CD14-positive monocyte (primary cell): ENCODE measurements at places on chromosomes 1 and 21.

DNA sequence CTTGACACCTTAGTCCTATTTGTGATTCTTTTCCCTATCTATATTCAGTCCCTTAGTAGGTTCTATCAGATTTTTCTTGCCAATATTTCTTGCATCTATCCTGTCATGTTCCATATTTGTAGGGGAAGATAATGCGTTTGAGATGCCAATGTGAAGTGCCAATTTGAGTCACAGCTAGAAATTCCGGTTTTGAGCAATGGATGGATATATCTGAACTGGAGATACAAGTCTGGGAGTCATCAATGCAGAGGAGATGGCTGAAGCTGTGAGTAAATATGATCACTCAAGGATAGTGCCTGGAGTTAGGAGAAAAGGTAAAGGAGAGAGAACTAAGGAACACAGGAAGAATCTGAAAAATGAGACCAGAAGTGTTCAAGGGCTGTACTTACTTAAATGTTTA, 93.8 kb downstream of the COQ8A start:
- no peak for DNase-seq

GRCh38 chr1:87386217-87386790, 57.6 kb downstream of the LMO4 start:
- no peak for DNase-seq

- DNase-seq = no peak
These were observed 113.6 kb upstream of the KIF26B start for GRCh38 chr1:245041058-245041698.

GRCh38 chr1:72918940-72919339, 636.6 kb upstream of the NEGR1 start:
- DNase-seq = no peak

DNA sequence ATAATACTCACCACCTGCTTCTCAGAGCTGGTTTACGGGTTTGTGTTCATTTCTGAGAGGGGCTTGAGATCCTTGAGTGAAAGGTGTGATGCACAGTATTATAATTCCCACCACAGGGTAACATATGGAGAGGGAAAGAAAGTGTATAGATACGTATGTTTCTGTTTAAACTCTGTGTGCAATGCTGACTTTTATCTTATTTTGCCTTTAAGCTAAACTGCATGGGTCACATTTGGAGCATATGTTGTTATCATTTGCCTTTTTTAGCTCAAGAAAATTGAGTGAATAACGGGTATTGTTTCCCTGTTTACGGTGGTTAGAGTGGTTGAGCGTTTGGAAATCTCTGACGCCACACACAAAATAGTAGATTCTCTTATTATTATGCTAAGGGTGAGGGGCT, 191.1 kb upstream of the NFIA start:
- no peak for DNase-seq

- DNase-seq = peak; percentile 97
These were observed at the start of gene TDRKH for GRCh38 chr1:151790071-151790939. TSS of gene TDRKH (minus strand) at chr1:151790500. CDS start at chr1:151783022, 7,478 bp downstream.

- DNase-seq = no peak
These were observed 285.4 kb upstream of the USP25 start for GRCh38 chr21:15444118-15444960.

GRCh38 chr1:177596485-177596884, 373.4 kb downstream of the SEC16B start:
- DNase-seq = no peak

- DNase-seq = no peak
These were observed 307.3 kb downstream of the BRINP3 start for GRCh38 chr1:190170321-190170720.

DNA sequence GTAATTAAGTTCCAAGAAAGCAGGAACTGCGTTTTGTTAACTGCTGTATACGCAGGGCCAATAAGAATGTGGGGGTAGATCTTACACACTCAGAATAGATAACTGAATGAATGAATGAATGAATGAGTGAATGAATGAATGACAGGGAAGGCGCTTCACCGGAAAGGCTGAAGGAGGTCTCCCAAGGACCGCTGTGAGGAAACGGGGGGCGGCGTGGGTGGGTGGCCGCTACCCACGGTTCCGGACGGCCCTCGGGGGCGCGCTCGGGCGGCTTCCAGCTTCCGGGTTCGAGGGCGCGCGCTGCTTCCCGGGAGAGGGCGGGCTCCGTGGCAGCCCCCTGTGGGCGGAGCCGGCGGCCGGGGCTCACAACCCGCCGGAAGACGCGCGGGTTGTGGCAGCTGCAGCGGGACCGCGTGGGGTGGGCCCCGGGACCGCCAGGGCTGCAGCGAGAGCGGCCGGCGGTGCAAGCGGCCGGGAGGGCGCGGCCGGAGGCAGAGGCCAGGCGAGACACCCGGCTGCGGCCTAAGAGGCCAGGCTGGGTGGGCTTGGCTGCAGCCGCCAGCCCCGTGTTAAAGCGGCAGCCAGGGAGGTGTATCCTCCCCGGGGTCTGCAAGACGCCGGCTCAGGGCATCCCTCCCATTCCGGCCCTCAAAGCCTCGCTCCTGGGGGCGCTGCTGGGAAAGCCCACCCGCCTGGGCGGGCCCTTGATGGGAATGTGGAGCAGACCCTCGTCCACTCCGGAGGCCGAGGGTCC, at the start of gene ZFP69:
ZFP69 (plus strand) TSS at position 367 of the 754 bp plus-strand sequence. CDS start 2,072 bp downstream, outside the sequence.
- peak; percentile 39 for DNase-seq

DNA sequence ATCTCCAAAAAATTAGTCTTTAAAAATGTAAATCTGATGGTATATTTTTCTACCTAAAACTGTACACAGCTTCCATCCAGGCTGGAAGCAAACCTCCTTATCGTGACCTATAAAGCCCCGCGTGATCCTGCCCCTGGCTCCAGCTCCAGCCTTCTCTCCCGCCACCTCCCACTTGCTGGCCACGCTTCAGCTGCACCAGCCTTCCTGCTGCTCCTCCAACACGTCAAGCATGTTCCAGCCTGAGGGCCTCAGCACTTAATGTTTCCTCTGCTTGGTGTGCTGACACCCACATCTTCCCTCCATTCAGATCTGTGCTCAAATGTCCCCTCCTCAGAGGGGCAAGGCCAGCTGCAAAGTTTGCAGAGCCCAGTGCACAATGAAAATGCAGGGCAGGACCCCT, 123.5 kb upstream of the MAGI3 start:
- no peak for DNase-seq

DNA sequence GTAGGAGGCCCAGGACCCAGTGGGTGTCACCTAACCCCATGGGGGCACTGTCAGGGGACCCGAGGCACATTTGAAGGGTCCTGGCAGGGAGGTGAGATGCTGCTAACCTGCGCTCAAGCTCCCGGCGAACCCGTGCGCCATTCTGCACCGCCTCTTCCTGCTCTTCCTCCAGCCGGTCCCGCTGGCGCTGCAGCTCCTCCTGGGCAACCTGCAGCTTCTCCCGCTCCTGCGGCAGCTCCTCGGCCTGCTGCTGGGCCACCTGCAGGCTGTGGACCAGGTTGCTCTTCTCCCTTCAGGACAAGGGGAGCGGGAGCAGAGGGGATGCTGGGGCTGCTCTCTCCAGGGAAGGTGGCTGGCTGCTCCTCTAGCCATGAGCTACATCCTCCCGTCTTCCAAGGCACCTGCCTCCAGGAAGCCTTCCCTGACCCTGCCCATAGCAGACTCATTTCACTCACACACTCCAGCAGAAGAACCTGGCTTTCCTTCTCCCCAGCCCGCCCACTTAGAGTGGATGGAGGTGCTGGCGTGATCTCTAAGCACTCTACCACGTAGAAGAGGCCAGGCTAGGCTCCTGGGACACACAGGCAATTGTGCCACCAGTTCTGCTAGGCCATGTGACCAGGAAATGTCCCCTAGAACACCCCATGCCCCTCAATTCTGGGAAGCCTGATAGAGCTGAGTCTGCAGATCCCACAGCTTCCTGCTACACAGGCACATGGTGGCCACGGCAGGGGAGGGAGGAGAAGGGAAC, 15.2 kb upstream of the NBPF1 start:
- no peak for DNase-seq

- DNase-seq = no peak
These were observed 7.1 kb downstream of the RIIAD1 start for GRCh38 chr1:151728151-151729054.

DNA sequence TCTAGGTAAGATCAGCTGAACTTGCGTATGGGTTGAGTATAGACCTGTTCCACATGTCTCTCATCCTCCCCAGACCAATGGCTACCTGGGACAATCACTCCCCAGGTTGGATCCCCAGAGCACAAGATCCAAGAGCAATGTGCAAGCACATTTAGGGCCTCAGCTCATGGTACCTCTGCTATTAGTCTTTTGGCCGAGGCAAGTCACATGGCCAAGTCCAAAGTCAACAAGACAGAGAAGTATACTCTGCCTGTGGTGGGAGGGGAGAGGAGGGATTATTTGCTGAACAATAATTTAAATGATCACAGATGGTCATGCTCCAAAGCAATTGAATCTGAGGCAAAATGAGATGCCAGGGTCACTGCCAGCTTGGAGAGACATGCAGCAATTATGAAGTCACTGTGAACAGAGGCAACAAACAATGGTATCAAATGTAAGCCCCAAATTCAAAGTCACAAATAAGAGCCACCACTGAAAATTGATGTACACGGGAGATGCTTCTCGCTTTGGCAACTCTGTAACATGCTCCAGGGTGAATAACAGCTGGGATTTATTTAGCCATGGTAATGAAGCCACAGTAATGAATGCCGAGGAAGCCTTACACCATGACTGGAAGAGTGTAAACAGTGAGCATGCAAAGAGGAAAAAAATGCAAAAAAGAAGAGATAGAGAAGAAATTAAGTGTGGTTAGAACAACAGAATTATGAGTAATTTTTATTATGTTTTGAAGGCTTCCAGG, 149.1 kb downstream of the ZNF281 start:
- no peak for DNase-seq

DNA sequence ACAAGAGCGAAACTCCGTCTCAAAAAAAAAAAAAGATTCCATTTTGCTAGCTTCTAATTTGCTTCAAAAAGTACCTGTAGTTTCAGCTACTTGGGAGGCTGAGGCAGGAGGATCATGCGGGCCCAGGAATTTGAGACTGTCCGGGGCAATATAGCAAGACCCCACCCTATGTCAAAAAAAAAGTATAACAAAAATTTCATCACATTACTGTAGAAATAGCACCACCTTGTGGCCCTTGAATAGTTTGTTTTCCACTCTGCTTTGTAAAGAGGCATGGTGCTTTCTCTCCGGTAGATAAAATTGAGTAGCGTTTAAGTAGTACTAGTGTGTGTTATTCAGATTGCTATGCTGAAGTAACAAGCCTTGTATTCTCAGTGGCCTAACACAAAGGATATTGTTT, 18.2 kb upstream of the MSTO1 start:
- DNase-seq = peak; percentile 46

DNA sequence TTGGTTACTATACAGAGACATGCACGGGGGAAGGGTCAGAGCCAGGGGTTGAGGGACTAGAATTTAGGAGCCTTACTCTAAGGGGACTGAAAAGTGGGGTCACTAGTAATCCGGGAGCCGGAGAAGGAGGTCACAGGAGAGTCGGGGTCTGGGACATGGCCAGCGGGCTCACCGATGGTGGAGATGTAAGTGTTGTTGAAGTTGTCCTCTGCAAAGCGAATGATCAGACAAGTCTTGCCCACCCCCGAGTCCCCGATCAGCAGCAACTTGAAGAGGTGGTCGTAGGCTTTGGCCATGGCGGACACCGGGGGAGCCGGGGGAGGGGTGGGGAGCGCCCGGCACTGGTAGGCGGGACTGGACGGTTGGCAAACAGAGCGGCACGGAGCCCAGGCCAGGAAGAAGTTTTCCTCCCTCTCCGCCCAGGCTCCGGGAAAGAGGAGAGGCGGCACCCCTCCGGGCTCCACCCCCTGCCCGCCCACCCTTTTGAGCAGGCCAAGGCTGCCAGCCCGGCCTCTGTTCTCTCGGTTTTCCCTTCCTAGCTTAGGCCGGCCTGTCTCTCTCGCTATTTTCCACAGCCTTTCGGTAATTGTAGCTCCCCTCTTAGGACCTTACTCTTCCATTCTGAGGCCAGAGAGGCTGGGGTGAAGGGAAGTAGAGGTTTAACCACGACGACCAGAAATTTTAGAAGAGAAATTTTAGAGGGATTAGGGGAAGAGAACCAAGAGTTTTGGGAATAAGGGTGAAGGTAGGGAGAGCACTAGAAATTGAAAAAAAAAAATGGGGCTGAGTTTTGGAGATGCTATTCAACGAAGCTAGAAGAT, at the start of gene RAB13:
RAB13 (minus strand) TSS at position 399 of the 821 bp plus-strand sequence; CDS start at position 296, 103 bp downstream.
- DNase-seq = no peak

- DNase-seq = no peak
These were observed 70.0 kb upstream of the ZNF644 start for GRCh38 chr1:91091812-91092211.

DNA sequence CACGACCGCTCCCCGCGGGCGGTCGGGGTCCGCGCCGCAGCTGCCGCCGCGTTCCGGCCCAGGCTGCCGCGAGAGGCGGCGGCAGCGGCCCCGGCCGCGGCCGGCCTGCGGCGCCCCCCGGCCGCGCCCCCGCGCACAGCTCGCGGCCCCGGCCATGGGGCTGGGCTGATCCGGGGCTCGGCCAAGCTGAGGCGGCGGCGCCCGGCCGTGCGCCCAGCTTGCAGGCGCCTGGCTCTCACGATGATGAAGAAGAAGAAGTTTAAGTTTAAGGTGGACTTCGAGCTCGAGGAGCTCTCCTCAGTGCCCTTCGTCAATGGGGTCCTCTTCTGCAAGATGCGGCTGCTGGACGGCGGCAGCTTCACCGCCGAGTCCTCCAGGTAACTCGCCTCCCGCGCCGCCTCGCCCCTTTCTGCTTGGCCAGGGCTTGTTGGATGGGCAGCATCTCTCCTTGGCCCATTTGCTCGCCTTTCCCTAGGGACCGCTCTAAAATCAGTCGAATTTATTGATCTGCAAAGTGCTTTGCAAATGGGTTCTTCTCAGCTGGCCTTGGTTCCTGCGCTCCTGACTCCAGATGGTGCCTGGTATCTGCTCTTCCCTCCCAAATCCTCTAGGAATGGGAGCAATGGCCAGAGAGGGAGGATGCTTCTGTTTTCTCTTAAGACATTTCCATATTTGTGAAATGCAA, 431 bp downstream of the EEIG2 start:
- DNase-seq = no peak

DNA sequence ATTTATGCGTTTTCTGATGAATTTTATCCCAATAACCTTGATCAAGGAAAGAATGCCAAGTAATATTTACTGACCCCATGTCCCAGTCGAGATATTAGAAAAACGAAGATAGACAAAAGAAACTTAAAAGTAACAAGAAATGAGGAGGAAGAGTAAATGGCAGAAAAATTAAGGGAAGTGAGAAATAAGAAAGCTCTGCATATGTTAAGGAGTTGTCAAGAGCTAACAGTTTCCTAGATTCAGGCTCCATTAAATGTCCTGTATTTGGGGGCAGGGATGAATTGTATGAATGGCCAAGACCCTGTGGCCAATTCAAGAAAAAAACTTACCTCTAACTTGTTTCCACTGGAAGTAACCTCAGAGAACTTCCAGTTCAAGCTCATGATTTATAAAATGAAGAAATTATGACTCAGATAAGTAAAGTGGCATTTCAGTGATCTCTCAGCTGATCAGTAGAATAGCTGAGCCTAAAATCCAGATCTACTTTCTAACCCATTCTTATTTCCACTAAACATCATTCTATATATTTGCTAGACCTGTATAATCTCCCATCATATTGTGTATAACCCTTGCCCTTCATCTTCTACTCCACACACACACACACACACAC, 73.2 kb downstream of the ZC3H11B start:
- DNase-seq = no peak

GRCh38 chr1:167694691-167695090, 27.1 kb upstream of the MPZL1 start:
- DNase-seq = no peak

- no peak for DNase-seq
These were observed 50.4 kb downstream of the KCNT2 start for GRCh38 chr1:196557797-196558196.
